ENCODE measurements at places on chromosomes 5 and 9.

DNA sequence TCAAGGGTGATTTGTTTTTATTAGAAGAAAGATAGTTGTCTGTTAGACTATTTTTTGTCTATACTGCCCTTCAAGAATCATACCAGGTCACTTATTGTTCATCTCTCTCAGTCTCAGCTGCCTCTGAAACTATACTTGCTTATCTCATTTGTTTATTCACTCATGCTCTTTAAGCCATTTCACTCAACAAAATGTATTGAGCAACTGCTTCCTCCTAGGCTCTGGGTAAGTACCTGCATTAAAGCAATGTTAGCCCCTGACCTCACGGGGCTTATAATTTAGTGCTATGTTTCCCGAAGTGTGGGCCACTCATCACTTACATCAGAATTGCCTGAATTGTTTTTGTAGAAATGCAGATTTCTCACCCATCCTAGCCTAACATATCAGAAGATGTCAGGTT lies 100.9 kb downstream of the DPYSL3 start:
- no peak for DNase-seq

DNA sequence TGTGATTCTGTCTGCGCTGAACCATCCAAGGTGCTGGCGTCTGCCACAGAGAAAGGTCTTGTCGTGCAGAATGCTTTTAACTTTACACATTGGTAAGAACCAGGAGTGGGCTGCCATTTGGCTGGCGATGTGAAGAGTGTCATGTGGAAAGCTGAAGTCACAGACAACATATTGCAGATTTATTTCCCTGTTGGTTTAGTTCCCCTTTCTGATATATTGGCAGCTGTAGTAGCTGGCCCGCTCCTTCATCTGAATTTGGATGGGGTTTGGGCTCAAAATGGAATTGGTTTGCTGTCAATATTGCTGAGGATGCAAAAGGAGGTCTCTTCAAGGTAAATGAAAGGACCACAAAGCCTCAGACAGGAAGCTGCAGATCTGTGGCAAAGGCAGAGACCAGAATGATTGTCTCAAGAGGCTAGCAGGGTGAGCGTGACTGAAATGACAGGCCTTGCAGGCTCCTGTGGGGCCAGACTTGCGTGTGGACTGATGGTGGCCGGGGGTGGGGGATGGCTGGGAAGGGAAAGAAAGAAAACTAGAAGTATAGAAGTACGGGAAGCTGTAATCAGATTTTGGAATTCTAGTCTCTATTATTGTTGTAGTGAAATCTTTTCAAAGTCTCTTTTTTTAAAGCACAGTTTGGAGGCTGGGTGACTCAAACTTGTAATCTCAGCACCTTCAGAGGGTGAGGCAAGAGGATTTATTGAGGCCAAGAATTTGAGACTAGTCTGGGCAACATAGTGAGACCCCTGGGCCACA lies 25.1 kb upstream of the CD180 start:
- DNase-seq = no peak

DNA sequence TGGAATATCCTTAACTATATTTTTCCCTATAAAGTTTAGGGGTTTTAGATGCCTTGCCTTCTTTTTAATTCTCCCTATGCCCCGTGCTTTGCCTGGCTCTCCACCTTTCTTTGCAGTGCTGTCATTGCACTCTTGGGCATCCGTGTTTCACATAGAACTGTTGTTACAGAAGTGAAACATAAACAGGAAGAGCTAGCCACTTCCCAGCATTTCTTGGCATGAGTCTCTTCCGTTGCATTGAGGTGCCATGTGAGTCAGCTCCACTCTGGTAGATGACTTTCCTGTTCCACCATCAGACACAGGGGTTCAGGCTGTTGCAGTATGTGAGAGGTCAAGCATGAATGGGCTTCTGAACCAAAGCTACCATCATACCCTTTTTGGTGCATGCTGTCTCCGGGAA lies 73.4 kb downstream of the ANGPTL2 start:
- DNase-seq = no peak

GRCh38 chr5:76479973-76480667 lies 77.0 kb downstream of the IQGAP2 start:
- no peak for DNase-seq

GRCh38 chr5:36507332-36507952 lies 99.0 kb upstream of the SLC1A3 start:
- peak; percentile 30 for DNase-seq

GRCh38 chr9:133470988-133471387 lies 7.9 kb downstream of the SLC2A6 start:
- DNase-seq = no peak

DNA sequence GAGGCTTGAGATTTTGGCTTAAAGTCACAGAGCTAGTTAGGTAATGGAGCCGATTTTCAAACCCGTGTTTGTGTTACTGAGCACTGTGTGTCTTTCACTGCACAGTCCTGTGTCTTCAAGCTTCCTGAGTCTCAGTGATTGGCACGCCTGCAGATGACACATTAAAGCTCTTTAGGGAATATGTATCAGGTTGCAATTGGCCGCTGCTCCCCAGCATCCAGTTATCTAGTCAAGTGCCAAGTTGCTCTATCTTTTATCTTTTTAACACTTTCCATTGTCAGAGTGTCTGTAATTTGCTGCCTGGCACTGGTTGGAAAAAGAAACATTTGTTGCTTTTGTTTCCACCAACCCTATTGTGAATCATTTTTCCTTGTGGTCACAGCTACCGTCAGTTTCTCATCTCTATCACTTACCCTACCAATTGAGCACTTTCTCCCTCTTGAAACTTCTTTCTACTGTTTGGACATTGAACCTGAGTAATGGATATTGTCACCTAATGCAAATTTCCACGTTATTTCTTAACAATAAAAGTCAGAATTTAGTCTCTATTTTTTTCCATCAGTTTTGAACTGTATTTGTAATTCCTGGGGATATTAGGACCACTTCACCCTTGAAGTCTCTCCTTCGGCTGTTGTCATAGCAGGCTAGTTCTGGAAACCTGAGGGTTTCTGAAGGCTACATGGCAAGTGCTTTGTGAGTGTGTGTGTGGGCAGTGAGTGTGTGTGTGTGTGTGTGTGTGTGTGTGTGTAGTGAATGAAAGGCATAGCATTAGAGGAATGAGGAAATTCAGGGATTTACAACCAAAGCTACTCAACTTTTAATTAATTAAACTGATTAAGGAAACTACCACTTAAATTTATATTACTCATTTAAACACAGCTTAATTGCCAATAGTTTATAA lies 274.3 kb downstream of the ISL1 start:
- no peak for DNase-seq

GRCh38 chr5:170562166-170562874 lies 58.5 kb downstream of the KCNIP1 start:
- DNase-seq = no peak

DNA sequence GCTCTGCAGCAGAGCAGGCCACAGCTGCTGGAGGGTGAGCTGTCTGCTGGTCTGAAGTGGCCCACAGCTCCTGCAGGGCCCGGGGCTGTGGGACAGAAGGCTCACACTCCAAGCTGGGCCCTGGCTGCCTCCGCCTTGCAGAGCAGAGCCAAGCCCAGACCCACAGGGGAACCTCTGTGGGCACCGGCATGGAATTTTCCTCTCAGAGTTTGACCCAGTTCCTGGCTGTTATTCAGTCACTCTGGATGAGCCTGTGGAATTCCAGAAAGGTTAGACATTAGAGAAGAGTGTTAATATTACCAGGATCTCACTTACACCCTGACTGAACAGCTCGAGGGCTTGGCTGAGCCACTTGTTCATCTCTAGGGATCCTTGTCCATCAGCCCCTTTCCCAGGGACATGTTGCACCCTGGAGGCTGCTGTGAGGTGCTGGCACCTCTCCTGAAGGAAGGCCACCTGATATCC lies 17.5 kb downstream of the IL9 start:
- no peak for DNase-seq

DNA sequence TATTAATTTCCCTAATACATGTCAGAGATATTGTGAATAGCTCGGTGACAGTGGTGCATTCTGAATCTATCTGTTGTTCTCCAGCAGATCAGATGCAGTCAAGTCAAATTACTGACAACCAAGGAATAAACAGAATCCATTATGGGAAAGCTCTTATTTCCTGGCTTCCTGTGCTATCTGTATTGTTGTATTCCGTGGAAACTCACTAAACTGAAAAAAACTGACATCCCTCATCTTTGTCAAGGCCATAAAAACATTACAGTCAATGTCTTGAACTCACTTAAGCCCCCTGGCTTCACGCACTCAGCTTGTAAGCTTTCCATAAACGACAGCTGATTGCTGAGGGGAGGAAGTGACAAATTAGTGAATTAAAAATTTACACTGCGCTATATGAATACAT lies 245.9 kb downstream of the CTNND2 start:
- no peak for DNase-seq

DNA sequence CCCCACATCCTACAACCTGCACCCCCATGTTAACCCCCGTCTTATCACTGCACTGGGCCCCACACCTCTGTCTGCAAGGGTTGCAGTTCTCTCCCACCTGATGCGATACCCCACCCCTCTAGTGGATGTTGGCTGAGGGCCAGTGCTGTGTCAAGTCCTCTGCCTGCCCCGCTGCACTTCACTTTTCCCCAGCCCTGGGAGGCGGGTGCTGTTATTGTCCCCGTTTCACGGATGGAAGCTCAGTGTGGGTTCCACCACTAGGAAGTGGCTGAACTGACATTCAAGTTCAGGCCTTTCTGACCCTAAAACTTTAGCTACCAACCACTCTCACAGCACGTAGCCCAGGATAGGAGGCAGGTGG lies 3.5 kb downstream of the SNCB start:
- no peak for DNase-seq

- DNase-seq = no peak
Measured at GRCh38 chr5:125928663-125929062, 494.5 kb upstream of the GRAMD2B start.

DNA sequence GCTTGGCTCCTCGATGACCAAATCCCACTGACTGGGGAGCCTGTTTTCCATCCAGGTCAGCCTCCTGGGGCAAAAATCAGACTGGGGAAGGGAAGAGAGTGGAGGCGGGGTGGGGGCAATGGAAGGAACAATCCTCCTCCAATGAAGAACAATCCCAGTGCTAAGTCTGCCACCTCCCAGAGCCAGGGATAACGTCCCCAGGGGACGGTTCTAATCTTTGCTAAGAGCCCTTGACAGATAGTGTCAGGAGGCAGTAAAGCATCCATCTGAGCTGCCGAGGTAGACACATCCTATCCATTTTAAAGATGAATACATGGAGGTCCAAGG lies 298.5 kb upstream of the MSX2 start:
- no peak for DNase-seq

DNA sequence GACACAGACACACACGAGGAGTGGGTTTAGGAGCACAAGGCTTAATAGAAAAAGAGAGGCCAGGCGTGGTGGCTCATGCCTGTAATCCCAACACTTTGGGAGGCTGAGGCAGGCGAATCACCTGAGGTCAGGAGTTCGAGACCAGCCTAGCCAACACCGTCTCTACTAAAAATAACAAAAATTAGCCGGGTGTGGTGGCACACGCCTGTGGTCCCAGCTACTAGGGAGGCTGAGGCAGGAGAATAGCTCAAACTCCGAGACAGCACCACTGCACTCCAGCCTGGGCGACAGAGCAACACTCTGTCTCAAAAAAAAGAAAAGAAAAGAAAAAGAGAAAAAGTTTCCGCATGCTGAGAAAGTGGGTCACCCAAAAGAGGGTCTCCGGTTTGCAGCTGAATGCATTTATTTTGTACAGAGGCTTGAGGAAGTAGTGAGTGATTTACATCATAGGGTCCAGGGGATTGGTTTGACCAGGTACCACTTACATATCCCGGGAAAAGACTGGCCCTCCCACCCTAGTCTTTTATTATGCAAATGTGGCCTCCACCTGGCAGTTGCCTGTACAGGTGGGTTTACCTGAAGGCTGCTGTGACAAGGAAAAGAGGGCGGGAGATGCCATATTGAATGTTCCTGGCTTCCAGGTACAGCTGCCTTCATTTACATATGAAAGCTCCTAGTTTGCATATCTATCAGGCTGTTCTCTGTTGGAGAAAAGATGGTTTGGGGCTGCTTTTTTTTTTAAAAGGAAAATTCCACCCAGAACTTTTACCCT lies 366.2 kb upstream of the GRAMD2B start:
- no peak for DNase-seq

DNA sequence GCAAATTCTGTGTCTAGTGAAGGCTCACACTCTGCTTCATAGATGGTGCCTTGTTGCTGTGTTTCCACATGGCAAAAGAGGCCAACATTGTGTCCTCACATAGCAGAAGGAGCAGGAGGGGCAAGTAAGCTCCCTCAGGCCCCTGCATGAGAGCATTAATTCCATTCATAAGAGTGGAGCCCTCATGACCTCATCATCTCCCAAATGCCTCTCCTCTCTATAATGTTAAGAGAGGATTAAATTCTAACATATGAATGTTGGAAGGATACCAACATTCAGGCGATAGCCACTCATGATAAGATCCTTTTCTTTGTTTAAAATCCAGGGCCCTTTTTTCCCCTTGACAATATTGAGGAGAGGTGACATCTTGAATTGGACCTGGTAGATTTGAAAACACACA lies 35.2 kb upstream of the PAM start:
- no peak for DNase-seq

DNA sequence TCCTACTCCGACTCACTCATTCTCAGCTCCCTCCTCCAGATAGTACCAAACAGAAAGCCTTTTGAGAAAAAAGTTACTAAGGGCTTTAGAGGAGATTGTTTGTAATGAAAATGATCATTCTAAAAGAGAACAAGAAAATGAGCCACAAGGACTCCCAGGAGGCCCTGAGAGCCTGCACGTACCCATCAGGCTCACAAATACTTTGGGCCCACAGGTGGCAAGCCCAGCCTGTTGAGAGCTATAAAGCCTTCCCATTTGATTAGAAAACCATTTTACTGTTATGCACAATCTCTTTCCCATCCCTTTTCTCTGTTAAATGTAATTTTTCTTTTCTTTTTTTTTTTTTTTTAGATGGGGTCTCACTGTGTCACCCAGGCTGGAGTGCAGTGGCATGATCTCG lies 136.1 kb downstream of the LHFPL2 start:
- DNase-seq = no peak

- no peak for DNase-seq
Measured at GRCh38 chr9:77475641-77476473, 172.3 kb downstream of the GNA14 start.

DNA sequence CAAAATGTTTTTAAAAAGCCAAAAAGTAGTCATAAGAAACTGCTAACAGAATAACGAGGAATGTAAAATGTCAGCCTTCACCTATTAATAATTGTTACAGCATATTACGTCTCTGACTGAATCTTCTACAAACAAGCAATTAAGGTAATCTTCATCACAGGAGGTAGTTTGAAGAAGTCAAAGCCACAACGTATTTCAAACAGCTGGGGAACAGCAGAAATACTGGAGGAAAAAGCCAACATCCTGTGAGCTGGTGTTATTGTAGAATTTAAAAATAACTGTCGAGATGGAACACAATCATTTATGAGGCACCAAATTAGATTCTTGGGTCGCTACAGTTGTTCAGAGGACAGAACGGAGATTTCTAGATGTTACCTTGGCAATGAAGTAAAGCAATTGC lies 450.5 kb downstream of the AGTPBP1 start:
- DNase-seq = no peak

GRCh38 chr5:45093377-45093776 lies 284.6 kb downstream of the MRPS30 start:
- DNase-seq = no peak

DNA sequence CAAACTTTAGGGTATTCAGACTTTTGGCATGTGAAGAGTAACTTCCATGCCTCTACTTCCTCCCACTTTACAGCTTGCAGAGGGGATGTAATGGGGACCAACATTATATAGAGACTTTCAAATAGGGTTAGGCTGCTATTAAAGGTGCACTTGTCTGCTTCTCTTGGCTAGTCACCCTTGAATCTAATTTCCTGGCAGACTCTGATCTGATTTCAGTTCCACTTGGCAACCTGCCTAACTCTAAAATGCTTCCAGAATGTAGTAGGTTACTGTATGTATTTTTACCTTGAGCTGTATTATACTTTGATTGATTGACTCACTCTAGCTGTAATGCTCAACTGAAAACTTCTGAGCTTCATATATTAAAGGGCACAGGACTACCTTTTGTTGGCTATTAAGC lies 693.4 kb downstream of the KCTD16 start:
- DNase-seq = no peak
